ENCODE measurements at places on chromosomes 7 and 10. TPM values are rescaled to one million over a fixed set of nuclear protein-coding genes. Genes with fewer than 3 reads are reported as not detected.

The RGR gene
- total RNA-seq, result not detected

The ACTL6B gene
- total RNA-seq, result not detected

The MYPN gene
- total RNA-seq, result 0.16 TPM

The NPC1L1 gene
- total RNA-seq, result 0.24 TPM

DNA sequence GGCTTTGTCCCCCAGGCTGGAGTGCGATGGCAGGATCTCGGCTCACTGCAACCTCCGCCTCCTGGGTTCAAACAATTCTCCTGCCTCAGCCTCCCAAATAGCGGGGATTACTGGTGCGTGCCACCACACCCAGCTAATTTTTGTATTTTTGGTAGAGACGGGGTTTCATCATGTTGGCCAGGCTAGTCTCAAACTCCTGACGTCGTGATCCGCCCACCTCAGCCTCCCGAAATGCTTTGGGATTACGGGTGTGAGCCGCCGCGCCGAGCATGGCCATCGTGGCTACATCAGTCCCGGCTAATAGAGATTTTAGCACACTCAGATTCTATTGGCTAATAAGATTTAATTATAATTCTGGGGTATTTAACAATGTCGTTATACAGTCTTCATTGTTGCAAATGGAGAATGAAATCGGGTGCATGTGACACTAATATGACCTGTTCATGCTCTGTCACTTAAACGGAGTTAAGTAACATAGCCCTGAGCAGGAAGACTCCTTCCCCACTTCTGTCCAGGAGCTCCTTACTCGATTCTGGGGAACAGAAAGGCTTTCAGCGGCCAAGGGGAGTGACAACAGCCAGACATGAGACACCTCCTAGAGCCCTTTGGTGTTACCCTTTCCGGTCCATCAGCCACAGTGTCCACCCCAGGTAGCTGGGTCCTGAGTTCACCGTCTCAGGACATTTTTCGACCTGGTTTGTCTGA lies 40.9 kb upstream of the FAM20C start:
- no peak for DNase-seq

DNA sequence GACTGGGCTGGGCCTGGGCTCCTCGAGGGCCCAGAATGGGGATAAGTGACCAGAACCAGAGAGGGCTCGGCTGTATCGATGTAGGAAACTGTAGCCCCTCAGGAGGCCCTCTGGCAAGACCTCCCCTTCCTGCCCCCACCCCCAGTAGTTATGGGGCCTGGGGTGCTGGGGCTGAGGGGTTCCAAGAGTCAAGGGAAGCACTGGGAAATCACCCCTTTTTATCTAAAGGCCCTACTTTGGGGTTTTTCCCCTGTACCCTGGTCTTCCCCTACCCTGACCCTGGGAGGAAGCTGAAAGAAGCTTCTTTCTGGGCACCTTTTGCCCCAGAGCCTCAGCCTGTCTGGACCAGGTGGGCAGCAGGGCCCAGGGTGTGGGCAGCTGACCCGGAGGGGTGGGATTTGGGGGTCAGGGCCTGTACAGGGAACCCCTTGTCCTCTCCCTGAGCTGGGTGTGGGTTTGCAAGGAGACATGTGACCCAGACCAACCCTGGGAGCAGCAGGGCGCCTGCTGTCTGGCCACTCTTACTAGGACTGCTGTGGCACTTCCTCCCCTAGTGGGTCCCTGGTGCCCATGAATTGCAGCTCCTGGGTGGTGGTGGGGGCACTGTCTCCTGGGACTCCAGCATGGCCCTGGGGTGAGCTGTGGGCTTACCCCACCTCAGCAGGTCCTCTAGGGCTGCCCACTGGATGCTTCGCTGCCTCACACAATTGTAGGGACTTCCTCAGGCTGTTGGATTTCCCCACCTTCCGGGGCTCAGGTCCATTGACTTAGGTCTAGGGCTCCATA lies 1.5 kb downstream of the IRF5 start:
- peak; percentile 73 for DNase-seq

- DNase-seq, result no peak
These were observed 750 bp upstream of the CDK14 start for GRCh38 chr7:90595342-90595800.

- no peak for DNase-seq
These were observed 424.0 kb downstream of the EXOC4 start for GRCh38 chr7:133676805-133677370.

DNA sequence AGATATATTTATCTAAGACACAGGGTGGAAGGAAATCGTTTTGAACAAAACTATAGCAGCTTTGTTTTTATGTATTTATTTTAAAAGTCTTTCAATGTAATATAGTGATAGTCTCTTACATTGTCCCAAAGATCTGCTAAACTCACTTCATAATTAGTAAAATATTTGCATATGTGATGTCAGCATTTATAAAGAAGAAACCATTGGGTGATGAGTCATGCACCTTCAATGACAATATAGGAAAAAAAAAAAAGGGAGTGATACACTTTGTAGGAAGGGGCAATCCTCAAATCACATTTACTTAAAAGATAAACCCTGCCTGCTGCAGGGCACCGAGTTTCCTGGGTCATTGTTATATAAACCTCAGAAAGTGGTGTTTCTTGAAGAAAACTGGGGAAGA lies 112.4 kb upstream of the SEMA3C start:
- DNase-seq, result no peak

- DNase-seq, result no peak
These were observed 5.7 kb downstream of the ANK3 start for GRCh38 chr10:60384011-60384410.

DNA sequence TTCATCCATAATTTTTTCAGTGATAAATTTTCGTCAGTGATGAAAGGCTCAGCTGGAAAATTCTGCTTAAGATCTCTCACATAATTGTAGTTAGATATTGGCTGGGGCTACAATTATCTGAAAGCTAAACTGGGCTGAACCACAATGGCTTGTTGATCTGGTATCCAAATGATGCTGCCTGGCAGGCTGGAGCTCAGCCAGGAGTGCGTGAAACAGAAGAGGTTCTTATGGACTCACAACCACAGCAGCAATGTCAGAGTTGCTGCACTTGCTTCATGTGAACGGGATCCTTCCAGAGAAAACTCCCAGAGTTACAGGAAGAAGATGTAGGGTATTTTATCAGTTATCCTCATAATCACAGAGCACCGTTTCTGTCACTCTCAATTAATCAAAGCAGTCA lies 533.2 kb upstream of the POM121L12 start:
- DNase-seq, result no peak

DNA sequence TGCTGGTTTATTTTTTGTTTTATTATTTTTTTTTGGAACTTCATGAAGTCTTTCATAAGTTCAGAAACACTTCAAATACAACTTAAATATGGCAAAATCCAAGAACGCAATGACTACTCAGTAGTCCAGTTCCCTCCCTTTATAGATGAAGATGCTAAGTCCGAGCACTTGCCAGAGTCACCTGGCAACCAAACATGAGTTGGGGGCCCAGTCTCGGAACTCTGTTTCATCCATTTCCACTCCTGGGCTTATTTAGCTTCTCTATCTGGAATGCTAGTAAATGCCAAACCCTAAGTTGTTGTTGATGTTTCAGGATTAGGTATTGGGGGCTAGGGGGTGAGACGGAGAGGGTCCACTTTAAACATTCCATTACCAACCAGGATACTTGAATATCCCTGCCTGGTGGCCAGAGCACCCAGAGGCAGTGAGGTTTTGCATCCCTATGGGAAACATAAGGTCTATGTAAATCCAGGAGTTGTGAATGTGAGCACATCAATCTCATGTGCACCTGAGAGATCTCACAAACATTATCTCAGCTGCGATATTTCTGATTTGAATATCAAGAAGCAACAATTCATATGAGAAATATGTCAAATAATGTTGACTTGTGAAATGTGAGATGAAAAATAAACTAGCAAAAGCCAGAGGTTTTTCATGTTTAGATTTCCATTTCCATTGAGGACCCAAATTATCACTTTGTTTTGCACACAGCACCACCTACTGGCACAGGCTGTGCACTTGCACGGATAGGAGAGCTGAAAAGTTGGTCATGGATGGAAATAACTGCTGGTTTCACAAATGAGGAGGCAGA lies 129.3 kb downstream of the PKD1L1 start:
- DNase-seq, result no peak

DNA sequence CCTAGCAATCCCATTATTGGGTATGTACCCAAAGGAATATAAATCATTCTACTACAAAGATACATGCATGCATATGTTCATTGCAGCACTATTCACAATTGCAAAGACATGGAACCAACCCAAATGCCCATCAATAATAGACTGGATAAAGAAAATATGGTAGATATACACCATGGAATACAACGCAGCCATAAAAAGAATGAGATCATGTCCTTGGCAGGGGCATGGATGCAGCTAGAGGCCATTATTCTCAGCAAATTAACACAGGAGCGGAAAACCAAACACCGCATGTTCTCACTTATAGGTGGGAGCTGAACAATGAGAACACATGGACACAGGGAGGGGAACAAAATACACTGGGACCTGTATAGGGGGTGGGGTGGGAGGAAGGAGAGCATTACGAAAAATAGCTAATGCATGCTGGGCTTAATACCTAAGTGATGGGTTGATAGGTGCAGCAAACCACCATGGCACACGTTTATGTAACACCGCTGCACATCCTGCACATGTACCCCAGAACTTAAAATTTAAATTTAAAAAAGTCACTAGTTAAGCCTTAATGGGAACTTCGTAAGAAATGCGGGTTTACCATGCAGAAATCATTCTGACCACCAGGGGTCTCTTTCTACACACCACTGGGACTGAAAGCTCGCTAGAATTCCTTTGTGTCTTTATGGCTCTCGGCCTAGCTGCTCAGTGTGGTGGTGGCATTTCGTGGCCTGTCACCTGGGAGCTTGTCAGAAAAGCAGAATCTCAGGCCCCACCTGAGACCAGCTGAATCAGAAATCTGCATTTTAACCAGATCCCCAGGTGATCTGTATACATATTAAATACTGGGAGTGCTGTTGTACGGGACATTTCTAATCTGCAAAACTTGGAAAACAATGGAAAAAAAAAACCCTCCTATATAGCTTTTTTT lies 9.5 kb downstream of the ANKRD1 start:
- no peak for DNase-seq
